ENCODE measurements at places on chromosomes 5 and 9.
A peak's percentile ranks its signal among the peaks of the same experiment; 100 is the strongest.

DNA sequence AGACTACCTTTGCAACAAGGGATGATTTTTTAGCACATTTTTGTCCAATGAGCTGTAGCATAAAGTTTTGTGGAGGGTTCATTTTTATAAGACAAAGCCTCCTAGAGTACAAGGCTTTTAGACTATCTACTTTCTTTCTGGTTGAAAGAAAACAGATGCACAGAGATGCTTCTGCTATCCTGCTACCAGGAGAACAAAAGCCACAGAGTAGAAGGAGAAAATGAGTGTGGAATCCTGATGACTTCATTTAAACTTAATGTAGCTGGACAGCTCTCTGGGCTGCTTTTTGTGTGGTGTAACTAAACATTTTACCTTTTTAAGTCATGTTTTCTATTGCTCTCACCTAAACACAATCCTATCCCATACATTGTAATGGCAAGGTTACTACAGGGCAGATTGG is 1009.4 kb downstream of the TLE1 start:
- H3K4me3 ChIP-seq: no peak overlapping the region
- H3K27me3 ChIP-seq: no peaks in the 10 kb centered on the region
- no peak for DNase-seq
- no peak overlapping the region for H3K27ac ChIP-seq
- H3K4me1 ChIP-seq: no peaks in the 10 kb centered on the region

GRCh38 chr5:179271428-179271734 is 73.9 kb downstream of the ADAMTS2 start:
- no peaks in the 10 kb centered on the region for H3K27me3 ChIP-seq
- no peak overlapping the region for H3K27ac ChIP-seq
- no peaks in the 10 kb centered on the region for H3K36me3 ChIP-seq
- DNase-seq: no peak
- H3K4me3 ChIP-seq: no peak overlapping the region

DNA sequence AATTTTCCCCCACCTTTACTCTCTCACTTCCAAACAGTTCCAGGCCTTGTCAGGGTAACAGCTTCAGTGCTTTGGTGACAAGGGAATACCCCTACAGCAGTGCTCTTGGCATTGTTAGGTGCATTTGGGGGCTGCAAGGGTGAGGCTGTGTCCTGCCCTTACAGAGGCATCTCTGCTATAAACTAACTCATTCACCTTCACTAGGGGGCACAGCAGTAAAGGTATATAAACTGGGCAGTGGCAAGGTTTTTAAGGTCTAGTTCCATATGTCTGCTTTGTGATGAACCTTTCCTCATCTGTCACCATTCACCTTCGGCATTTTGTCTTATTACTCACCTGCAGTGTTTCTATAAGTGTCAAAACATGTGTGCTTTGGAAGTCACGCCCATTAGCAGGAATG is 79.1 kb upstream of the GPR151 start:
- no peak for DNase-seq
- peaks cover 30% of the 10 kb centered on the region for H3K4me1 ChIP-seq
- no peaks in the 10 kb centered on the region for H3K36me3 ChIP-seq
- no peak overlapping the region for H3K27ac ChIP-seq

DNA sequence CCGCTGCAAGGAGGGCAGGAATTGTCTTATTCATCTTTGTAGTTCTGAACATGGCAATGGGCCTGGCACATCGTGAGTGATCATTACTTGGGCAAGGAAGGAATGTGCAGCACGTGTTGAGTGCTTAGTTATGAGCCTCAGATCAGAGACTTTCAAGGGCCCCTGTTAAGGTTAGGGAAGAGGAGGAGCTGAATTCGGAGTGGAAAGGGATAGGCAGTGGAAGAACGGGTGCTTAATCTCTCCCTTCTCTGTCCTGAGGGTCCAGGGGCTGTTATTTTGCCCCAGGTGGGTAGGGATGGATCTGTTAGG is 59.5 kb upstream of the RARS1 start:
- DNase-seq: no peak
- peaks cover 14% of the 10 kb centered on the region for H3K36me3 ChIP-seq
- peaks cover 12% of the 10 kb centered on the region for H3K4me1 ChIP-seq
- no peaks in the 10 kb centered on the region for H3K27me3 ChIP-seq

- H3K27ac ChIP-seq: no peak overlapping the region
- DNase-seq: no peak
- H3K4me3 ChIP-seq: no peak overlapping the region
- H3K36me3 ChIP-seq: no peaks in the 10 kb centered on the region
- no peaks in the 10 kb centered on the region for H3K27me3 ChIP-seq
- peaks cover 4% of the 10 kb centered on the region for H3K4me1 ChIP-seq
Measured at GRCh38 chr5:160769301-160769700, 82.7 kb downstream of the ATP10B start.

- no peak overlapping the region for H3K4me3 ChIP-seq
- DNase-seq: no peak
- no peaks in the 10 kb centered on the region for H3K27me3 ChIP-seq
- H3K4me1 ChIP-seq: peaks cover 6% of the 10 kb centered on the region
- peak overlapping the region; percentile 33 for H3K27ac ChIP-seq
- H3K36me3 ChIP-seq: peaks cover 1% of the 10 kb centered on the region
Measured at GRCh38 chr5:65197531-65198455, 283.9 kb downstream of the ADAMTS6 start.

DNA sequence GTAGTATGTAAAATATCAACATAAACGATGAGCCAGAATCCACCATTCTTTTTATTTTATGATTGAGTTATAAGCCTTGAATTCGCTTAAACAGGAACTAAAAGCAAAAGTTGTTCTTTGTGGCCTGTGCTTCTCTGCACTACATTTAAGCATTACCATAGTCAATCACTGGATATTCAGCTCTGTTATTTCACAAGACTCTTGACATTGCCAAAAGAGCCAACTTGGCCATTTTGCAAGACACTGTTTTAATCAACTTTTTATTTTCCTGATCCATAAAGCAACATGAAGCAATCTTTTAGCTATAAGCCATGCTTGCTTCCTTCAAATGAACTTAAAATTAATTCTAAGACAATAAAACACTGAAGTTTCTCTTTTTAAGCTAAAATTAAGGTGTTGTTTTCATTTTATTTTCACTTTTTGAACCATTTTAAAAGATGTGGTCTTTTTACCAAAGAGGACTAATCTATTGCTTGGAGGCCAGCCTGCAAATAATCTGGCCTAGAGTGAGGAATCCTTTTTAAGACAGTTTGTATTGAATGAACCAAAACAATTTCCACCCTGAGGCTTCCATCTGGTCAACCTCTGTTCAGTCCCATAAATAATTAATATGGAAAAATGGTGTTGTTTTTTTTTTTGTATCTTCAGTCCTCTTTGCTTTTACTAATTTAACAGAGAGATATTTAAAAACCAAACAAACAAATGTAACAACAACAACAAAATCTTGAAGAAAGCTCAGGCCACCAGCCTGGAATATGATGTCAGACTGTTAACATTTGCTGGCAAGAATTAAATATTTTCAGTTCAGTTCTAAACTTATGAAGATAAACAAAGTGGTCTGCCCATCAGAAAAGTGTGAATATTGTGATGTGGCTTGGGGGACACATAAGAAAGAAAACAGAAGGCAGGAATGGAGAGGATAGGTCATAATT is 274.4 kb downstream of the MARCHF11 start:
- no peak for DNase-seq
- no peaks in the 10 kb centered on the region for H3K4me1 ChIP-seq
- H3K4me3 ChIP-seq: no peak overlapping the region
- no peaks in the 10 kb centered on the region for H3K36me3 ChIP-seq

- no peaks in the 10 kb centered on the region for H3K27me3 ChIP-seq
- no peaks in the 10 kb centered on the region for H3K36me3 ChIP-seq
- no peak for DNase-seq
- H3K27ac ChIP-seq: no peak overlapping the region
Measured at GRCh38 chr5:56108246-56108645, 113.5 kb upstream of the IL6ST start.

GRCh38 chr9:95010431-95010838 is 283.9 kb downstream of the AOPEP start:
- H3K27me3 ChIP-seq: no peaks in the 10 kb centered on the region
- no peak overlapping the region for H3K4me3 ChIP-seq
- no peak overlapping the region for H3K27ac ChIP-seq

DNA sequence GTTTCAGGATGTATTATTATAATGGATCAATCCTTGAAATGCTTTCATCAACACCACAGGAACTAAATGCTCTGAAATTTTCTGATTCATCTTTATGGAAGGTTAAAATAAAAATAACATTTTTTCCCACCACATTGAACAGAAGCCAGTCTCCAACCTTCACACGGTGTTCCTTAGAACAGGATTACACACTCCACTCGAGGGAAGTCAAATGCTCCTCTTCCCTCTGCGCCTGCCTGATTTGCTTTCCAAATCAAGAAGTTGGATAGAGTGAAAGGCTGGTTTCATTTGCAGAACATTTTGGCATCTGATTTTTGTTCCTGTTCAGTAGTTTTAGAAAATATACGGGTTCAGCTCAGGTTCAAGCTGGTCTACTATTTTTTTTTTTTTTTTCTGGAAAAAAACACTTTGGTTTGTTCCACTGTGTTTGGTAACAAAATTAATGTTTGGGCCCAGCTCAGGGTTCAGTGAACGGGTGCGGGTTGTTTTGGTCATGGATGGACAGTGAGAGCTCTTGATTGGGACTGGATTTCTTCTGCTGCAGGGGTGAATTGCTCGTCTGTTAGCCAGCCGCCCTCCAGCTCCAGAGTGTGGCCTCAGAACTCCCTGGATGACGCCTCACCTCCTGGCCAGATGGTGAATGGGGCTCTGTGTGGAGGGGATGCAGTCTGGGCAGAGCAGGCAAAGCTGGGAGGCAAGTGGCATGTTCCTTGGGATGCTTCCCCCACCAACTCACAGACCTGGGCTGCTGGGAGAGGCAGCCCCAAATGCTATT is 82.4 kb upstream of the STC2 start:
- H3K4me1 ChIP-seq: no peaks in the 10 kb centered on the region
- H3K27me3 ChIP-seq: no peaks in the 10 kb centered on the region
- no peaks in the 10 kb centered on the region for H3K36me3 ChIP-seq
- no peak overlapping the region for H3K27ac ChIP-seq

GRCh38 chr9:77901018-77901417 is 130.6 kb downstream of the GNAQ start:
- DNase-seq: no peak
- H3K36me3 ChIP-seq: peaks cover 2% of the 10 kb centered on the region
- H3K4me3 ChIP-seq: no peak overlapping the region
- peaks cover 4% of the 10 kb centered on the region for H3K4me1 ChIP-seq
- no peaks in the 10 kb centered on the region for H3K27me3 ChIP-seq
